ENCODE measurements at places on chromosomes 1 and 21. TPM values are rescaled to one million over a fixed set of nuclear protein-coding genes. Genes with fewer than 3 reads are reported as not detected.

DNA sequence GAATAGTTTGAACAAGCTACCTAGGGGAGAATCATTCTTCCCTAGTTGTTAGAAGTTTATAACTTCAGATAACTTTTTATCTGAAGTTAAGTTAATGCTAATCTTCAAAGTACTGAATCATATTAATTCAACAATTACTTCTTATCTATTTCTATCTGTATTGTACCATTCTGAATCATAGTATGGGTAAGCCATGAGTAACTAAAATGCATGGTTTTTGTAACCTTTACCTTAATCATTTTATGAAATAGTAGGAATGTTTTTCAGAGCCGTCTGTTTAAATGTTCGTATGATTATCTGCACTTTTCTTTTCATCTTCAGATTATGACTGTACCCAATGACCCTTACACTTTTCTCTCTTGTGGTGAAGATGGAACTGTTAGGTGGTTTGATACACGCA lies 50.3 kb upstream of the MPC2 start:
- no peak for DNase-seq

DNA sequence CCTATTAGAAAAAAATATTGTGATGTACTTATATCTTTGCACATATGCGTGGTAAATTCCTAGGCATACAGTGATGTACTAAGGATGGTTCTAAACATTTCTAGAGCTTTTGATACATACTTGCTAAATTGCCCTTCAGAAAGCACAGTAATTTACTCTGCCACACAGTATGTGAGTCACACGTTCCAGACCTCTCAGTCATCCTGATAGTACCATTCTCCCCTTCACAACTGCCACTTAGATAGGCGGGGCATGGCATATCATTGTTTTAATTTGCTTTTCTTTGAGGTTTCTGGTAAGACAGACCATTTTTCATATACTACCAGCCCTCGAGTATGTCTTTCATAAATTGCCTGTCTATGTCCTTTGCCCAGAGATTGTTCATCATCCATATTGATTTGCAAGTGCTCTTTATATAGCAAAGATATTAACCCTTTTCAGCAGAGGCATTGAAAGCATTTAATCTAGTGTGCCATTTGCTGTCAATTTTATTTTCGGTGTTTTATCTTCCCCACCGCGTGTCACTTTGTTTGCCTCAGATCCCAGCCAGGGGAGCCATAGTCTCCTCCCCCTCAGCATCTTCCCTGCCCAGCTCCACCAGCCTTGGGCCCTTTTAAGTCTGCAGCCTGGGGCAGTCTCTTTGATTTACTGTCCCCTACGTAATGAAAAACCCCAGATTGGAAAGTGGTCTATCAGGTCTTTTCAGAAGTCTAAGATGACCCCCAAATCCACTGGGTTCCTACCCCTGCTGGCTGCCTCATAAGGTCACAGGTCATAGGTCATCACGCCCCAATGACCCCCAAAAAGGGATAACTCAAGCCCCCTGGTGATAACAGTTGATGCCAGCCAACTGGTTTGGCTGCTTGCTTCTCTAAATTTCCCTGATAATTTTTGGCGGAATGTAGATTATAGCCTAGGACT lies 11.8 kb upstream of the PAX7 start:
- DNase-seq, result no peak

GRCh38 chr1:26838474-26839338 lies 12.2 kb downstream of the ZDHHC18 start:
- peak; percentile 66 for DNase-seq

The ATP5PF gene
- total RNA-seq, result 109 TPM

The SV2A gene
- total RNA-seq, result 14.4 TPM

The KANK4 gene
- not detected for total RNA-seq

The CASQ1 gene
- total RNA-seq, result not detected

Data from activated CD4-positive, alpha-beta memory T cell treated with anti-CD3 and anti-CD28 coated beads, Interleukin-2, amount 10 ng/mL, durations not matched to agents 7 days and 5 days (primary cell).